ENCODE measurements at places on chromosomes 4 and X.

DNA sequence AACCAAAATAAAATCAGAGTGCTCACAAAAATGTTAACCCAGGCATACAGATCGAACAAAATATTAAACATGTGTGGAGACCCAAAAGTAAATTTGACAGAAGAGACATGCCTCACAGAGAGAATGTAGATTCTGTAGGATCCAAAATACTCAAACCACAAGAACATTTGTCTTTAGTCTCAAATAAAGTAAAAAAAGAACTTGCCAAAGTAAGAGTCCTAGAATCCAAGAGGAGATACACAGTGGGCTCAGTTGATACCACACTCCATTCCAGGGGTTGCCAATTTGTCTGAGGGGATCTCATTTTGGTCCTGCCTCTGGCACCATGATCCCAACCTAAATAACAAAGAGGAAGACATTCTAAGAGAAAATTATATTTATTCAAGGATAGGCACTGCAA, 316.4 kb downstream of the GALNTL6 start:
- DNase-seq: no peak

- no peak for DNase-seq
Measured at GRCh38 chrX:65740909-65741308, 73.5 kb downstream of the MSN start.

- DNase-seq: peak; percentile 22
Measured at GRCh38 chr4:77921701-77922100, 59.1 kb downstream of the MRPL1 start.

GRCh38 chr4:7793186-7793585, 146.5 kb downstream of the AFAP1 start:
- DNase-seq: no peak

DNA sequence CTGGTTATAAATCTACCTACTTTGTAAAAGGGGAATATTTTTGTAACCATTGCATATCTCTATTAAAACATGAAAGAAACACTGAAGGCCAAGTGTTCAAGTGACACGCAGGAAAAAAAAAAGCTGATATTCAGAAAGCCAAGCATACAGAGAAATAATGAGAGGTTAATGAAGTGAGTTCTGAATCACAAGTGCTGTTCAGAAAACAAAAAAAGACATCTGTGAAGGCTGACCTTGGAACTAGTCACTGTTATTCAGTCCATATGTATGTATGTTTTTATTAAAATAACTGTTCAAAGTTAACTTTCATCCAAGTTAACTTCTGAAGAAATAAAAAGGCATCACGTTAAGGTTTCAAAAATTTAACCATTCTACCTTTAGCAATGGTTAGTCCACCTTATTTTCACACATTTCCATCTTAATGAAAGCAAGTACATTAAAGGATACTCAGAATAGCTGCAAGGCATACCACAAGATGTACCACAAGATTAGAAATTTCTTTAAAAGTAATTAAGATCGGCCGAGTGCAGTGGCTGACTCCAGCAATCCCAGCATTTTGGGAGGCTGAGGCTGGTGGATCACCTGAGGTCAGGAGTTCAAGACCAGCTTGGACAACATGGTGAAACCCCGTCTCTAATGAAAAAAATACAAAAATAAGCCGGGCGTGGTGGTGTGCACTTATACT, 31.4 kb downstream of the SH3RF1 start:
- DNase-seq: no peak

DNA sequence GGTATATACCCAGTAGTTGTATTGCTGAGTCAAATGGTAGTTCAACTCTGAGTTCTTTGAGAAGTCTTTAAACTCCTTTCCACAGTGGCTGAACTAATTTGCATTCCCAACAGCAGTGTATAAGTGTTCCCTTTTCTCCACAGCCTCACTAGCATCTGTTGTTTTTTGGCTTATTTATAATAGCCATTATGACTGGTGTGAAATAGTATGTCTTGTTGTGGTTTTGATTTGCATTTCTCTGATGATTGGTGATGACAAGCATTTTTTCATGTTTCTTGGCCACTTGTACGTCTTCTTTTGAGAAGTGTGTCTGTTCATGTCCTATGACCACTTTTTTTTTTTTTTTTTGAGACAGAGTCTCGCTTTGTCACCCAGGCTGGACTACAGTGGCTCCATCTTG, 30.5 kb downstream of the GPR50 start:
- no peak for DNase-seq

DNA sequence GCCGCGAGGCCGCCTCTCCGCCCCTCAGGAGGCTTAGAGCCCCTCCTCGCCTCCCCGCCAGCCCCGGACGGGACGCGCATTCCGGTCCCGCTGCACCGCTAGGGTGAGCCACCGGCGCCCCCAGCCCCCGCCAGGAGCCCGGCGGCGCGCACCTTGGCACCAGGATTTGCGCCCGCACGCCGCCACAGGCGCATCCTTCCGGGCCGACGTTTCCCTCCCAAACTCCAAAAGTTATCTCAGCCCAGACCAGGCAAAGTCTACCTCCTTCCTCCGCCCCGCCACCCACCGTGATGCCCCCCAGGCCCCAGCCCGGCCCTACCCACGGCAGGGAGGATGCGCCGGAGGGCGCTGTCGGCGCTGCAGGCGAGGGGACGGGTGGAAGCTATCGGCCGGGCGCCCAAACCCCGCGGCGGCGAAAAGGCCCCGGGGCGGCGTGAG, 538 bp downstream of the SCML2 start:
- peak; percentile 12 for DNase-seq

DNA sequence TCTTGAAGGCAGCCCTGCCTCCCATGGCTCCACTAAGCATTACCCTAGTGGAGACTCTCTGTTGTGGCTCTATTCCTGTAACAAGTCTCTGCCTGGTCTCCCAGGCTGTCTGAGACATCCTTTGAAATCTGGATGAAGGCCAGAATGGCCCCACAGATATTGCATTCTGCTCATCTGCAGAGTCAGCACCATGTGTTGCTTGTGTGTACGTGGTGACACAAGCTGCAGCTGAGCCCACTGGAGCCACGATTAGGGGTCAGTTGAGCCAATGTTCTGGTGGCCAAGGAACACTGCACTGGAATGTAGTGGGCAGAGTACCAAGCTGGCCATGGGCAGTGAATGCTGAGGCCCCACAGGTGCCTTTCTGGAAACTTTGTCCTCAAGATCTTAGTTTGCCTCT, 29.2 kb downstream of the GRID2 start:
- DNase-seq: no peak

DNA sequence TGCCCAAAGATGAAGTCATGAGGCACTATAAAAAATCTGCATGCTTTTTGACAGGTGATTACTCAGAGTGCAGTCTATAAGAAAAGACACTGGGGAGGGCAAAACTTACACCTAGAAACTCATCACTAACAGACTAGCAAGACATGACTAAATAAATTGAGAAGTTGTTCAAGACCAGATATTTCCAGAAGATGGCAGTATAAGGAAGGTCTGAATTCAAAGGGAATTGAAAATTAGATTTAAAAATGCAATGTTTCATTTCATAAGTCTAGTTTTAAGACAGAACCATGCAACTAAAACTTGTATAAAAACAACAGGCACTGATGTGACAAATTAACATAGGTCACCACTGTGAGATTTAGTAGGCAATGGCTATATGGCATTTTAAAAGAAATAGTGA, 232.5 kb upstream of the POF1B start:
- no peak for DNase-seq

- DNase-seq: no peak
Measured at GRCh38 chrX:19958552-19959486, 32.0 kb downstream of the BCLAF3 start.

DNA sequence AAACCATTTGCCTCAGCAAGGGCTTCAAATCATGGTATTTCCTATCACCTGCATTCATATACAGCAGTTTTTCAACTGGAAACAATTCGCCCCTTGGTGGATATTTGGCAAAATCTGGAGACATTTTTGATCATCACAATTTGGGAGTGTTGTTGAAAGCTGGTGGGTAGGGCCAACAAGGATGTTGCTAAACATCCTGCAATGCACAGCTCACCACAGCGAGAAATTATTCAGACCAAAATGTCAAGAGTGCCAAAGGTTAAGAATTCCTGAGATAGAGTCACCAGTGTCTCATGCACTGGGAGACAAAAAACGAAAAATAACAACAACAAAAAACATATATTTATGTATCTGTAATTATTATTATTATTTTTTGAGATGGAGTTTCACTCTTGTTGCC, 435.2 kb upstream of the CTSO start:
- no peak for DNase-seq

- DNase-seq: peak; percentile 22
Measured at GRCh38 chr4:186781032-186781917, 57.6 kb upstream of the FAT1 start.

DNA sequence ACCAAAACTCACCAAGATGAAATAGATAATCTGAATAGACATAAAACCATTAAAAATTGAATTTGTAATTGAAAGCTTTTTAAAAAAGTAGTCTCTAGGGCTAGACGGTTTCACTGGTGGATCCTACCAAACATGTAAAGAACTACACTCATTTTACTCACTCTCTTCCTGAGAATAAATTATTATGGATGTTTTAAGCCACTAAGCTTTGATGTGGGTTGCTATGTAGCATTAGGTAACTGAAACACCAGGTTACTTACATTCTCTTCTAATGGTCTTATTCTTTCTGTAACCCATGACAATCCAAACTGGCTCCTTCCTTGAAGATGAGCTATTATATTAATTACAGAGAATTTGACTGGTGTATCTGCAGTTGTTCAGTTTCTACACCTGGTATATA, 385.1 kb downstream of the PPP1R2C start:
- no peak for DNase-seq

DNA sequence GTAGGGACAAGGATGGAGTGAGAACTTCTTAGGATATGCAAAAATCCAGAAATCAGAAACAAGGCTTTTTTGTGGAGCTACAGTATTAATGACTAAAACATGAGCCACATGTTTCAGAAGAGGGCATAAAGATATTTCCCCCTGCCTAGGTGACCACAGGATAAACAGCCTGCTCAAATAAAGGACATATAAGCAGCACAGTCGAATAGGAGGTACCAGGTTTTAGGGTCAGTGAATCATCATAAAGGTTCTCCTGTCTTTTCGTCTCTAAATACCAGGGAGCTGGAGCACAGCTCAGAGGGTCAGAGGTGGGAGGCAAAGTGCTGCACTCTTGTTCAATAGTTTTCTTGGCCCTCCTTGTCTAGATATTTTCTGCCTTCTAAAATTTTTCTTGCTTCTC, 211.9 kb upstream of the HS3ST1 start:
- DNase-seq: no peak

- no peak for DNase-seq
Measured at GRCh38 chr4:164384416-164384815, 369.5 kb upstream of the SMIM31 start.

DNA sequence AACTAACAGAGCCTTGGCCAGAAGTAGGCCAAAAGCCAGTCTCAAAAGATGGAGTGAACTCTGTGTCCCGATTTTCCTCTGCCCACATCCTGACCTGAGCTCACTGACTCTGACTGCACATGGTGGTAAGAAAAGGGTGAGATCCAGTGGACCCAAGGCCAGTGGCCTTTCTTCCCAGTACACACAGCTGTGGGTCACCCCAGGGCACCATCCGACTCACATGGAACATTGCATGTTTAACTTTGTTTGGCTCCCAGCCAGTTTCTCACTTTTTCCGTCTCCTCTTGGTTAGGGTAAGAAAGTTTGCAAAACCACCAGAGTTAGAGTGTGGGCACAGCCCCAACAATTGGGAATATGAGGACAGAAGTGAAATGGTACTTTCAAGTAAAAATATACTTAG, 69.8 kb downstream of the GAB1 start:
- no peak for DNase-seq

DNA sequence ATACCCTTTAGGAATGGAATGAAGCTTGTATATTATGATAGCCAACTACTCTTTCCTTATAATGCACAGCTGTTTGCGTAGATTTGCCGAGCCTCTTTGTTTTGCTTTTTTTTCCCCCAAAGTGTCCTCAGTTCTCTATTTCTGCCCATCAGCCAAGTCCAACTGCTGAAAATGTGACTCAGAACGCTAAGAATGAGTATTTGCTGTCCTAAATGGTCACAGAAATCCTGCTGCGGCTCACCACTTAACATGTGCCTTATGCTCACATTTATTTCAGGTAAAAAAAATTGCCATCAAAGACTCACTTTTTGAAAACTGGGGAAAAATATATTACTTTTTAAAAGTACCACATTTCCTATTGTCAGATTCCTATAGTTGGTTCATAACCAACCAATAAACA, 36.9 kb downstream of the GABRA4 start:
- DNase-seq: no peak

DNA sequence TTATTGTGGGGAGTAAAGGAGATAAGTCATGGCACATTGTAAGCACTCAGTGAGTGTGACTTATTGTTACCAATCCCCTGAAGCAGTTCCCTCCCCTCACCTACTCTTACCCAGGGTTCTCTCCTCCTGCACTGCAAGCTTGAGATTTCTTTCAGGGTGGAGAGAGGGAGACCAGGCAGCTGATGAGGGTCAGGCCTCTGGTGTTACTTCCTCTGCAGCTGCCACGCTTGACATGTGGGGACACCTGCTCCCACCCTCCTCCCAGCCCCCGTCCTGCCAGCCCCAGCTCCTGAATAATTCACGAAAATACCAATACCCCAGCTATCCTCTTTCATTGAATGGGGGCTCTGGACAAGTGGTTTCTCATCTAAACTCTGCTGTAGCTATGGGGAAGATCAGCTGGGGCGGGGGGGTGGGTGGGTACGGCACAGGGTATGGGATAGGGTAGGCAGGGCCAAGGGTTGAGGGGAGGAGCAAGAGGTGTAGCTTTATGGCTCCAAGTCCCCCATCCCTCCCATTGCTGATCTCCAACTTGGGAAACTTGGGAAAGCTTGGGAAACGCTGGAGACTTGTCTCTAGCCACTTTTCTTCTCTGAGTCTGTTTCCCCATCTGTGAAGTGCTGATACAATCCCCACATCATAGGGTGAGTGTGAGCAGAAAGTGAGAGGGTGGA, 148.5 kb upstream of the PJA1 start:
- DNase-seq: no peak

DNA sequence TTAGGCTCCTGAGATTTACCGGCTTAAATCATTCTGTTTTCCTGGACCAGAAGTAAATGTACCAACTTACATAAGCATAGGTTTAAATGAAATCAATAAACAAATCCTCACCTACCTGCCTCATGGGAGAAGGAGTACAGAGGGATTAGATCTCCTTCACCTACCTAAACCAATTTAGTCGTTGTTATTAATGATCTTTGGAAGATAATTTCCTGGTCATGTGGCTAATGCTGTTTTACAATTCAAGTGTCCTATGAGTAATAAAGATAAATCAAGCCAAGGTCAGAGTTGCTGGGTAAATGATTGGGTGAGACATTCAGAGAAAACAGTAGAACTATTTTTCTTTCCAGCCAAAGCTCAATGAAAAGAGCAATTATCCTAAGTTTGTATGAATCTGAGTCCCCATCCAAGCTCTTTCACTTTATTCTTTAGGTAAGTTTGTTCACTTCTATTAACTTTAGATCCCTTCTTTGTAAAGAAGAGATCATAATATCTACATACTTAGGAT, 423.0 kb upstream of the FAM241A start:
- DNase-seq: no peak

- DNase-seq: no peak
Measured at GRCh38 chrX:30246769-30247489, at the start of gene MAGEB1. Gene MAGEB1 (plus strand): TSS chrX:30247146. CDS start chrX:30250494, 3,348 bp downstream.

DNA sequence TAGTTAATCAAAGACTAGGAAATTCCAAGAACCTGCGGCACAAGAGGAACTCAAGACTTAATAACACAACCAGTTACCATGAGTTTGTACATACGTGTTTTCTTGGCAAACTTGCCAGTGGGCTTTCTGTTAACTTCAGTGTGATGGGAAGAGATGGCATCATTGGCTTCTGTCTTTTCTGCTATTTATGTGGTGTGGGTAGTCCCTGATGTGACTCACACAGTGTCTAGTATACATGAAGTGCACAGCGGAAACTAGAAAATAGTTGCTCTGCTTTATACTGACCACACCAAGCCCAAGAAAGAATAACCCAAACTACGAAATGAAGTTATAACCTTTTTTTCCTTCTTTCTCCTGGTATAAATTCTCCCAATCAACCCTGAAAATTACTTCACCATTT, 24.5 kb downstream of the DAPP1 start:
- DNase-seq: no peak
